ENCODE measurements at places on chromosomes 2 and 18.

DNA sequence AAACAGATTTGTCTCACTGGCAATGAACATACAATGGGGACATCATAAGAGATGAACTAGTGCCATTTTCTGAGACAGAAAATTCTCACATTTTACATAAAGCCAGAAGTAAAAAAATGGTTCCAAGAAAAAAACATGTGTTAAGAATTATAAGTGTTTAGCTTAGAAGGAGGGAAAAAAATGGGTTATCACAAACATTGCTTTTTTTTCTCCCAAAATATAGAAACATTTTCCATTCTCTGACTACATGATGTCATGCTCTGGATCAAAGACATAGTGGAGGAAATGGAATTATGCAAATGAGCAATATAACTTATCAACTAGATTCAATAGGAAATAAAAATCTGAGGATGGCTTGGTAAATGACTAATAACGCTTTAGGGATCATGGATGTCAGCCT is 49.8 kb downstream of the SPATS2L start:
- no peak for DNase-seq

- DNase-seq = no peak
Observed at GRCh38 chr2:126719191-126719832, 63.4 kb downstream of the GYPC start.

- no peak for DNase-seq
Observed at GRCh38 chr18:23629444-23629946, 33.2 kb downstream of the ANKRD29 start.

DNA sequence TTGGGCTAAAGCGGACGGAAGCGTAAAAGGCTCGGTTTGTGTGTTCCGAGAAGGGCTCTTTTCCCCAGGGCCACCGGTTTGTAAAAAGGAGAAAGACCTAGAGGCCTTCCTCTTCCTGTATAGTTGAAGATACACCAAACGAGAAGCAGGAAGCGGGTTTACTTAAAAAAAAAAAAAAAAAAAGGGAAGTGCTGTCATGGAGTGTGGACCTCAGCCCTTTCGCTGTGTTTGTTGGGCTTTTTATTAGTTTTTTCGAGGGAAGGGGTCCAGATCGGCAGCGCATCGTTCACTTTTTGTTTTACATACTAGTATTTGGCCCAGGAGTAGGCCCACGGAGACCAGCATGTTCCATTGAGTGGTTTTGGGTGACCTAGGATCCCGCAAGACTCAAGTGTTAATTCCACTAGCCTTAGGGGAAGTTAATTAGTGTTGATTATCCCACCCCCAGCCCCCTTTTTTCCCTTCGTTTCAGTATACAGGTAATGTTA is 676 bp downstream of the ACTR2 start:
- DNase-seq = no peak

- no peak for DNase-seq
Observed at GRCh38 chr18:21443776-21444464, 156.6 kb downstream of the ESCO1 start.

GRCh38 chr2:65955259-65955658 is 479.7 kb upstream of the MEIS1 start:
- DNase-seq = no peak

DNA sequence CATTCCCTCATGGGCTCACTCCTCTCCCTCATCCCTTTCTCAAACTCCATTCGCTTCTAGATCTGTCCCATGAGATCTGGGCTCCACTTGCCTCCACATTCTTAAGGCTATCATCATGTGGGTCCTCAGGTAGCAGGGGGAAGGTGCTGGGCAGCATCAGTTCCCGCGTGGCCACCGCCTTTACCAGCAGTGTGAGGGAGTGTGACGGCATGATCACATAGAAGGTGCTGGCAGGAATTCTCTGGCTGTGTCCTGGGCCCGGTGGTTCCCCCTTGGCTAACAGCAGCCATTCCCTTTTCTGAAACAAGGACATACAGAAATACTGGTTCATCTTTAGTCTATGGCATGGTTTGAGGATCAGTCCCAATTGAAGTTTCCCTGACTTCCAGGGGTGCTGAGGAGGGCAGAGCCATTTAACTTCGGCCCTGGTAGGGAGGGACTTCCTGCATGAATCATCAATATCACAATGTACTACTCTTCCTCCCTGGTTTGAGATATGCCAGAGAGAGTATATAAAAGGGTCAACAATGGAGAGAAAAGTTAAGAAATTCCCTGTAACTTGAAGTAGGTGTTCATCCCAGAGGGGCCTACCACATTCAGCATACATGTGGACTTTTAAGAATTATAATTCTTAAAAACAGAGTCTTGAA is 7.7 kb downstream of the DOK1 start:
- no peak for DNase-seq

DNA sequence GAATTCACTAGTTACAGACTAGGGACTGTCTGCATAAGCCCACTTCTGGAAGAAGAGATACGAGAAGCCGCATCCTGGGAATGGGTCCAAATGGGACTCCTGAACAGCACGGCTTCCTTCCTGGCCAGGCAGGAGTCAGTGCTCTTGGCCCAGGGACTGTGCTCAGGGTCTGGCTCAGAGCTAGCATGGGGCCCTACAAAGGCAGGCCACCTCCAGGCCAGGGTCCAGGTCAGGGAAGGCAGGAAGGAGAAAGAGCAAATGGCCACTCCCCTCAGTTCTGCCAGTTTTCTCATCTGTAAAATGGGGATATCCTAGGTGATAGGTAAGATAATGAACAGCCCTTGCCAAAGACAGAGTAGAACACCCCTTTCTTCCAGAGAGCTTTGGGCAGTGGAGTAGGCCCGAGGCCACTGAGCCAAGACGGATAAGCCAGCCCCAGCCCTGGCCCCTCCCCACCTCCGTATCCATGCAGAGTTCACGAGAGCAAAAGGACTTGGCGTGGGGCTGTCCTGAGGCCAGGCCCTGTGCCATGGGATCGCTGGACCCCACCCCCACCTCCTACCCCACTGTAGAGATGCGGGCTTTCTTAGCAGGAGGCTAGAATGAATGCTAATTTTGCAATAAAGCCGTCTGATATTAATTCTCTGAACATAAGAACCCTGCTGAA is 190.1 kb downstream of the MGAT5 start:
- DNase-seq = no peak

GRCh38 chr2:237290261-237290660 is 123.7 kb downstream of the COL6A3 start:
- DNase-seq = no peak

DNA sequence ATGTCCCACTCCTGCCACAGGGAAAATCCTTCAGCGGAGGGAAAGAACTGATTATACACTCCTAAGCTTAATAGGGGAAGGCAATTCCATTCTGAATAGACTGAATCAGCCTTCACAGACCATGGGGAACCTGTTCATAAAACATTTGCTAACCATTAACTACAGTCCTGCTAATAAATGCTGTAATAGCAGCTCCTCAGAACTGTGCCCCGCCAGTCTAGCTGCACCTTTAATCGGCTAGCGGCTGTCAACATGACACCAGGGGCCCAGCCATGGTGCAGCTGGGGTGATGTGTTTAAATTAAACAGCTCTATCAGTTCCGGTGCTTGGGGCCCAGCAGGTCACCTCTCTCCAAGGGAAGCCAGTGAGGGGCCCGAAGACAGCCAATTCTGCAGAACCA is 77.8 kb downstream of the GALNT14 start:
- DNase-seq = no peak

GRCh38 chr2:42153944-42154581 is 15.1 kb upstream of the EML4 start:
- no peak for DNase-seq

DNA sequence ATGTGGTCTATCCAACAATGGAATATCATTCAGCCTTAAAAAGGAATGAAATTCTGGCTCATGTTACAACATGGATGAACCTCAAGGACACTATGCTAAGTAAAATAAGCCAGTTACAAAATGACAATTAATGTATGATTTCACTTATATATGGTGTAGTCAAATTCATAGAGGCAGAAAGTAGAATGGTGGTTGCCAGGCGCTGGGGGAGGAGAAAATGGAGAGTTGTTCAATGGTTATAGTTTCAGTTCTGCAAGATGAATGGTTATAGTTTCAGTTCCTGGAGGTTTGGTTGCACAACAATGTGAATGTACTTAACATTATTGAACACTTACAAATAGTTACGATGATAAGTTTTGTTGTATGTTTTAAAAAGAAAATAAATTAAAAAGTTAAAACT is 79.2 kb upstream of the IL1R2 start:
- DNase-seq = no peak

- DNase-seq = no peak
Observed at GRCh38 chr2:78355967-78356366, 669.5 kb upstream of the REG3G start.

GRCh38 chr18:23337599-23338444 is 115.3 kb upstream of the RIOK3 start:
- DNase-seq = no peak

- DNase-seq = no peak
Observed at GRCh38 chr2:239881031-239881471, 144.1 kb downstream of the NDUFA10 start.

GRCh38 chr2:142857256-142858164 is 20.0 kb upstream of the KYNU start:
- DNase-seq = no peak

GRCh38 chr2:239528146-239528545 is 127.3 kb upstream of the HDAC4 start:
- no peak for DNase-seq

DNA sequence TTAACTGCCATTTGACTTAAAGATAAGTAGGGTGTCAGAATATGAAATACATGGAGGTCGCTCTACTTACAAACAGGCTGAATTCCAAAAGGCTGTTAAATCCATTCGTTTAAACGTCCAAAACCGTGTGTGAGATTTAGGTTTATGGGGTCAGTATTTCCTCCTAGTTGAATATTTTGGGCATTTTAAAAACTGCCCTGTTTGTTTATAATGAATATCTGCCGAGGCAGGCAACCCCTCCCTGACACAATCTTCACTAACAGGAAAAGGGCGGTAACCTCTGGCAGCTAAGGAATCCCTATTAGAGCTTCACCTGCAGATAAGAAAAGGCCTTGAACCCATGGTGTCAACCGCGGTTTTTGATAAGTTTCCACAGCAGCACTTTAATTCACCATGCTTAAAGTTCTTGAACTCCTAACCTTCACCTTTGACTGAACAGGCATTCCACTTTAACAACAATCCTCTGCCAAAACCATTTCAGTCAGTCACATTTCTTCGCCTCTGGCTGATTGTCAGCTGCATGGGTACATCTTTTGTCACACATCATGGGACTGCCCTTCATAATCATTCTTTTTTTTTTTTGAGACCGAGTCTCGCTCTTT is 17.8 kb downstream of the TRAK2 start:
- DNase-seq = no peak

DNA sequence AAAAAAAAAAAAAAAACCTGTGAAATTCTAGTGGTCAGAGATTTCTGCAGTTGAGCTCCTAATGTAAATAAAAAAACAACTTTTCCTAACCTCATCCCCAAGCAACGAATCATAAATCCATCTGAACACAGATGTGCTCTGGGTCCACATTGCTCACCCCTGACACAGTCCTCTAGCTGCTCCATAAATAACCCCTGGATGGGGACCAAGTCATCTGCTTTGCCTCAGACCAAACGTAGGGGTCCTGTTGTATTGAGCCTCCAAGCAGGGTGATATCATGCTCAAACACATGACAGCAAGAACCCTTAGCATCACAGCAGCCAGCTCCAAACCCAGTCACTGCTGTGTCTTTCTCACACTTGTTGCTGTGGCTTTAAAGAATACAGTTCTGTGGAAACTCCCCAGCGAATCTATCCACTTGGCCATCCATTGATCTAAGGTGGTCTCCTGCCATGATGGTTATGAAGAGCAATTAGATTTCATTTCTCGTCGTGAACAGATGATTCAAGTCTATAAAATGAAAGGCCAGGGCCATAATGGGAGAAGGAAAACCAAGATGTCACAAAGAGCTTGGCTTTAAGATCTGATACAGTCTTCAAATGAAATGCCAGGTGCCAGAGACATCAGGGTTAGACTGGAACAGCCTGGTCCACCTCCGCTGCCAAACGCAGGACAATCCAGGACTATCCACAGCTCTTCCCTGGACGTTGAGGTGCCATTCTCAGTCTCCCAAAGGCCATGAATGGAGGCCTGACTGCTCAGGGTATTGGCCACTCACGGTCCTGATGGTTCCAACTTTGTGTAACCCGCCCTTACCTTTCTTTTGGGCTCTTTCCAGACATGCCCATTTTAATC is 39.0 kb downstream of the TBC1D8 start:
- no peak for DNase-seq

DNA sequence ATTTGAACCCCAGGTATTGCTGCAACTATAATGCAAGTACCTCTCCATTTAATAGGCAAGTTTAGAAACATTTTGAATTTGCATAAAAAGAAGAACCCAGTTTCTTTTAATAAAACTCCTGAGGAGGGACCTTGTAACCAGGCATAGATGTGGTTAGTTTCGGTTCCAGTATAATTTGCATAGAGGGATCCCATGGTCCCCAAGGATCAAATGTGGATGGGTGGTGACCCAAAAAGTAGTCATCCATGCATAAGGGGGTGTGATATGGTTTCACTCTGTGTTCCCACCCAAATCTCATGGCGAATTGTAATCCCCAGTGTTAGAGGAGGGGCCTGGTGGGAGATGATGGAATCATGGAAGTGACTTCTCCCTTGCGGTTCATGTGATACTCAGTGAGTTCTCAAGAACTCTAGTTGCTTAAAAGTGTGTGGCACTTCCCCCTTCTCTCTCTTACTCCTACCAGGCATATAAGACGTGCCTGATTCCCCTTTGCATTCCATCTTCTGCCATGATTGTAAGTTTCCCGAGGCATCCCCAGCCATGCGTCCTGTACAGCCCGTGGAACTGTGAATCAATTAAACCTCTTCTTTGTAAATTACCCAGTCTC is 40.2 kb upstream of the SKA1 start:
- DNase-seq = no peak

DNA sequence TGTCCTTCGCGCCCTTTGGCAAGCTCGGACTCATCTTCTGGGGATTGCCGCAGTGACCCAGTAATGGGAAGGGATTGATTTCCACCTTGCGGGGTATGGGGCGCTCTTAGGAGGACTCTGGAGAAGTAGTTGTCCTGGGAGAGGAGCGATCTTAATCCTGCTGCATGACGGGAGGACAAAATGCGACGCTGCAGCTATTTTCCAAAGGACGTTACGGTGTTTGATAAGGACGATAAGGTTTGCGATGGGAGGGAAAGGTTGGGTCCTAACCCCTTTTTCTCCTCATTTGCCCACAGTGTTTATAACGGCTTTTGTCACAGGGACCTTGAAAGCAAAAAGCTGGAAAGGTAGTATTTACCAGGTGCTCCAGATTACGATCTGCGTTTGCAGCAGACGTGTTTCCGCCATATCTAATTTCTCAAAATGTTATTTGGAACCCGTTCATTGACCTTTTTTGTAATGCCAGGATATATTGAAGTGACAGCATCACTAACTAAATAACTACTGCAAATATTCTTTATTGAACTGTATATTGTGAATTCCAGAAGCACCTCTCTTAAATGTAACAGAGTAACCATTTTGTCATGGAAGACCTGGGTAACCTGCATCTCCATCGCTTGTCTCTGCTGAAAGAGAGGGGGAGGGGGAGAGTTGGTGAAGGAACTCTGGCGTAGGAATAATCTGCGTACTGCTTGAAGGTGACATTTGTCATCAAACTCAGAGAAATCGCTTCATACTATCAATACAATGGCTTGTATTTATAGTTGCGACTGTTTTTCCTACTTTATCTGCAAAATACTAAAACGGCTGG is 590 bp downstream of the MDH1 start:
- no peak for DNase-seq

GRCh38 chr2:61770298-61770697 is 83.6 kb downstream of the FAM161A start:
- no peak for DNase-seq
